ENCODE measurements at places on chromosomes 6 and 20.

DNA sequence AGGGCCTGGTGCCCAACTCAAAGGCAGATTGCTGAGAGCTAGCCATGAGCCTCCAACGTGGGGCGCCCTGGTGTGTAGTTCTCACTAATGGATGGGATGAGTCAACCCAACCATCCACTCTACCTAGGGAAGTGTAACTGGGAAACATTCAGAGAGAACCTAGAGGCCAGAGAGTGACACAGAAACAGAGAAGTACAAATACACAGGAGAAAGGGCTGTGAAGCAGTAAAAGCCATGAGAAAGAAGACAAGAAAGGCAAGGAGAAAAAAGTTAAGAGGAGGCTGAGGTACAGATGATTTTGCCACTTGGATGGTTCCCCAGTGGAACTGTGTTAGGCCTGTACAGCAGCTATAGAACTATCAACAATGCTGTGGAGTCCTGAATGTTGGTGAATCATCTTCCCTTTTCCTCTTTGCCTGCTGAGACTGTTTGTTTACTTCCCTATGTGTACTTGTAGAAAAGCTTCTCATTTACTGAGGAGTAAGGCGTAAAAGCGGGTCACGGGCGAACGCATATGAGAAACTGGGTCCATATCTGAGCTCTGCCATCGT is 39.0 kb downstream of the MAN1A1 start:
- DNase-seq = no peak

- no peak for DNase-seq
Observed at GRCh38 chr6:130593948-130594347, 228.1 kb downstream of the TMEM200A start.

- no peak for DNase-seq
Observed at GRCh38 chr20:5413394-5413793, 96.6 kb upstream of the PROKR2 start.

DNA sequence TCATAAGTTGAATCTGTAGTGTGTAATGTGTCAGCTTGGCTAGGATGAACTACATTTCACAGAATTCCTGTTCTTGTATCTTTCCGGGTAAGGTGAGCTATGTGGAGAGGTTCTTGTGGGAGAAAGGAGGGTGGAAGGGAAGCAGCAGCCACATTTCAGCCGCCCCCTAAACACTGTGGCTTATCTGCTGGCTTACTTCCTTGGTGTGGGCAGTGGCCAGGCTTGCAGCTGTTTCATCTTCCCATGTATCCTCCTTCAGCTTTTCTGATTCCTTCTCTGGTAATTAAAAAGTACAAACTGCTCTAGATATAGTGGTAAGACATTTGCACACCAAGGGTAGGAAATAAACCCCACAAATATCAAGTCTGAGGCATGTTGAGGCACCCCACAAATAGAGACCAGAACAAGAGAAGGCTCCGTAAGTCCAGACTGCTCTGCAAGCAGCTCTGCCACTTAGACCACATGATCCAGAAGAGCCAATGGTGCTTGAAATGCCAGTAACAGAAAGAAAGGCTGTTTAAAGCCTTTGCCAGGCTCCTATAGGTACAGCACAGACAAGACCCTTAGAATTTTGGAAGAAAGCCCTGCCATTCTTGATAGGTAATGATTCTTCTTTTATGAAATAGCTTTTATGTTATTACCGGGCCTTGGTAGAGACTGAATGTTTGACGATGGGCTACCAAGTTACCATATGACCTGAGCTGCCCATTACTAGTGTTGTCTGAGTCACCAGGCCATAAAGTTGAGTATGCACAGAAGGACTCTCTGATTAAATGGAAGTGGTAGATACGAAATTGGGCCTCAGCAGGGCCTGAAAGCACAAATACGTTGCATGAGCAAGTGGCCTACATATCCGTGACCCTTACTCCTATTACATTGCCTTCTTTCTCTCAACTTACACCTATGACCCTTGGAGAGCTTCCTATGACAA is 215.0 kb upstream of the SGK1 start:
- no peak for DNase-seq

DNA sequence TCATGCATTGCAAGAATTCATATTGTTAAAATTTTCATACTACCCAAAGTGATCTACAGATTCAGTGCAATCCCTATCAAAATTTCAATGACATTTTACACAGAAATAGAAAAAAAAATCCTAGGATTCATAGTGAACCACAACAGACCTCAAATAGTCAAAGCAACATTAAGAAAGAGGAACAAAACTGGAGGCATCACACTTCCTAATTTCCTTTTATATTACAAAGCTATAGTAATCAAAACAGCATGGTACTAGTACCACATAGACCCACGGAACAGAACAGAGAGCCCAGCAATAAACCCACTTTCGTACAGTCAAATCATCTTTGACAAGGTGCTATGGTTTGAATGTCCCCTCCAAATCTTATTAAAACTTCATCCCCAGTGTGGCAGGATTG is 39.7 kb downstream of the NTSR1 start:
- DNase-seq = no peak

DNA sequence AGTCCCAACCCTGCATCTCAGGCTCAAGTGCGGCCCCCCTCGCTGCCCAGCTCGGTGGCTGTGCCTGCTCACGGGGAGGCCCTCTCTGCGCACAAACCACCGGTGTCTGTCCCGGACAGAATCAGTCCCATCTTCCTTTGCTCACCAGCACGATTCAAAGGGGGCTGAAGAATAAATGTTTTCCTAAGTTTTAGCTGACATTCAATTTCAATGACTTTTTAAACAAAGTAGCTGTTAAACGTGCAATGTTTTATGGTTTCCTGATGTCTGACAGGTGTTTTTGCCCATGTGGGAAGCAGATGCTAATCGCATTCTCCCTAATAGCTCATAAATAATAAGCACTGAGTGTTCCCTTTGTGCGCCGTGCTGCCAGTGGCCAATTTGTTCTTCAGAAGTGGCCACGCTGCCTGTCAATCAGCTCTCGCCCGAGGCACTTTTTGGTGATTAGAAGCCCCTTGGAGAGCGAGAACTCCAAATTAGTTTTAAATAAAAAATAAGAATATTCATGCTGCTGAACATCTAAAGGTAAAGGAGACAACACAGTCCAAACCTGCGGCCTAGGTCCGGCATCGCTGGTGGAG is 26.3 kb downstream of the BHLHE23 start:
- no peak for DNase-seq

DNA sequence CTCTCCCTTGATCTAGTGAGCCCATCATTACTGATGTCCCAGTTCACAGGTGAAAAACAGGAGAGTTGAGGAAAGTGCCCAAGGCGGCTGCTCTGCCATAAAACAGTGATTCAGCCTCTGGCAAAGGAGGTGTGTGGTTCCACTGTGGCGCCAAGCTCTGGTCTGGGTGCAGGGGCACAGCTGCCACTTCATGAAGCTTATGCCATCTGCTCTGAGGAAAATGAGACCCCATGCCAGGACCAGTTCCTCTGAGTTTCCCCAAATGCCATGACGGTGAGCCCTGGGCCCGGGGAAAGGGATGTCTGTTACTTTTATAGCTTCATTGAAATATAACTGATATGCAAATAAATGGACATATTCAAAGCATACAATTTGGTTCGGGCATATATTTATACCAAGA is 33.7 kb upstream of the ZBP1 start:
- no peak for DNase-seq

- DNase-seq = no peak
Observed at GRCh38 chr6:29953686-29954085, 11.4 kb downstream of the HLA-A start.

All from CD4-positive, alpha-beta T cell treated with Interleukin-2 at 100 ng/mL for 4 hours (primary cell).